ENCODE measurements at places on chromosomes 11 and 22.

DNA sequence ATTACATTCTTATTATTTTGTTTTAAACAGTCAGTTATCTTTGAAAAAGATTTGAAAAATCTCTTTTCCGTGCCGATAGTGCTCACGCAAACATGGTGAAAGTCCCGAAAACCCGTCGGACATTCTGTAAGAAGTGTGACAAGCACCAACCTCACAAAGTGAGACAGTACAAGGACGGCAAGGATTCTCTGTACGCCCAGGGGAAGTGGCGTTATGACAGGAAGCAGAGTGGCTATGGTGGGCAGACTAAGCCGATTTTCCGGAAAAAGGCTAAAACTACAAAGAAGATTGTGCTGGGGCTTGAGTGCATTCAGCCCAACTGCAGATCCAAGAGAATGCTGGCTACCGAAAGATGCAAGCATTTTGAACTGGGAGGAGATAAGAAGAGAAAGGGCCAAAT is 28.7 kb upstream of the CTSD start:
- DNase-seq = no peak

- no peak for DNase-seq
Observed at GRCh38 chr11:117950993-117951961, 22.1 kb upstream of the TMPRSS13 start.

GRCh38 chr22:28829358-28830181 is 29.2 kb upstream of the XBP1 start:
- peak; percentile 74 for DNase-seq

DNA sequence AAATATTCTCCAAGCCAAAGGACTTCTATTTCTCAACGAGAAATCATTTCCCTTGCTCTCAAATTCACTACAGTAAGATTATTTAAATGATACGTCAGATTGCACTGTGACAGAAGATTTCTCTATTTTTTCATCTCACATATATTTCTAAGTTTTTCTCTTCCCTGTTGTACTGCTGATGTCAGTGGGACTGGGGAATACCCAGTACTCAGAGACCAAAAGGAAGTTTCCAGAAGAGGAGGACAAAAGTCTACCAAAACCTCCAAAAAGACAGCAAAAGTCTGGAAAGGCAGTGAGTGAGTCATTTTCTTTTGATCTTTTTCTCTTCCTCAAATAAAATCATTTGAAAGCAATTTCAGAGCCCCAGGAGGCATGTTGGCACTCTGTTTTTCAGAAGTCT is 149.8 kb upstream of the PITPNB start:
- DNase-seq = no peak

DNA sequence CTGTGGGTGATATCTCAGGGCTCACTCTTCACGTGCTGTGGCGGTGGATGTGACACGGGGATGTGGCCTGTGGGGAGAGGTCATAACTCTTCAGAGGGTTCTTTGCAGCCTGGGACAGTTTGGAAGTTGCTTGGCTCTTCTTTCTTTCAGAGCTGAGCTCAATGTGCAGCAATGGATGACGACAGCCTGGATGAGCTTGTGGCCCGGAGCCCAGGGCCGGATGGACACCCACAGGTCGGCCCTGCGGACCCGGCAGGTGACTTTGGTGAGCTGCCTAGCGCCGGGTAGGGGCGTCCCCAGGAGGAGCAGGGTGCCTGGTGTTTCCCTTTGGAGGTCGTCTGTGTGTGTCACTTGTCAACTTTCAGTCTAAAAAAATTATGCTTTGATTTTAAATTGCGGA is 5.1 kb downstream of the PHRF1 start:
- no peak for DNase-seq

DNA sequence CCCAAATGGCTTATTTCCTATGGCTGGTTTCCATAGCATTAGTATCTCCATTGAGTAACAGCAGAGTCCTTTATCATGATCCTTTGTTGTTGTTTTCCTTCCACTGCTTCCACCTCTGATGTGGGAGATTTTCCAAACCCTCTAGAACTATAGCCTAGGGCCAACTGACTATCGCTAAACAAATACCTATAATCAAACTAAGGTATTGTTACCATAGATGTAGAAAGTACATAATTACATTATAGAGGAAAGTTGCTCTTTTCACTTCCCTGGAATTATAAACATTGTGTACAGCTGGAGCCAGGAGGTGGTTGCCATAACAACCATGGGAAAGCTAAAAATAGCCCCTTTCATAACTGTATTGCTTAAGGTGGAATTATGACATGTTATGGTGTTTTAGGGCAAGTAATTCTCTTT is 47.0 kb upstream of the ALKBH3 start:
- DNase-seq = no peak

- DNase-seq = no peak
Observed at GRCh38 chr11:7690648-7691047, 15.6 kb downstream of the OVCH2 start.
